ENCODE measurements at places on chromosomes 4 and X.

DNA sequence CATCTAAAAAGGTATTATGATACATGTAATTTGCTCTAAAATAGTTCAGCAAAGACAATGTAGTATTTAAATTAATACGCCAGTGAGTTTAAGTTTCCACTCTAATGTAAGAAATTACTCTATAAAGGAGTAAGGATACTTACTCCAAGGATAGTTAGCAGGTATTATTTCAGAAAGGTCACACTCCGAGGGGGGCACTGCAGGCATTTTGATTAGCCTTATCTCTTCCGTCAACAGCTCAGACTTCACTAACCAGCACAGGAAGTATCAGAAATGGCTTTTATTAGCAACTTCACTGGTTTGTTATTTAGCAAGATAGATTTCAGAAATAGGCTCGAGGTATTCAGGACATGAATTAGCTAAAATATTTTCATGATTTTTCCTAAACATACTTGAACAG lies 127.0 kb downstream of the COX18 start:
- no peak for DNase-seq

DNA sequence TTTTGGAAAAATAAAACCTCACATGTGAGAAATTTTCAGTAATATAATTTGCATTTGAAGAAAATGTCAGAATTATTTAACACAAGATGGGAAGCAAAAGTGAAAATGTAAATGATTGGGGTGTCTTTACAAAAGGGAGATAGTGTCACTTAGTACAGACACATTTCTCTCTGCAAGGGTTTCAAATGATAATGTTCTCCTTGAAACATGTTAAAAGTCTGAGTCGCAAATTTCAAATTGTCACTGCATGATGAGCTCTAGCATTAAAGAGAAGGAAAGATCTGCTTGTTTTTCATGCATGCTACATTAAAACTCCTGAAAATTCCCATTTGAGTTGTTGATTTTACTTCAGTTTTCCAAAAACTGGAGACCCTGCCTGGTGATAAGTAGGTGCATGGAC lies 122.0 kb upstream of the LDB2 start:
- no peak for DNase-seq

GRCh38 chr4:57233386-57233785 lies 123.2 kb upstream of the IGFBP7 start:
- DNase-seq: no peak

DNA sequence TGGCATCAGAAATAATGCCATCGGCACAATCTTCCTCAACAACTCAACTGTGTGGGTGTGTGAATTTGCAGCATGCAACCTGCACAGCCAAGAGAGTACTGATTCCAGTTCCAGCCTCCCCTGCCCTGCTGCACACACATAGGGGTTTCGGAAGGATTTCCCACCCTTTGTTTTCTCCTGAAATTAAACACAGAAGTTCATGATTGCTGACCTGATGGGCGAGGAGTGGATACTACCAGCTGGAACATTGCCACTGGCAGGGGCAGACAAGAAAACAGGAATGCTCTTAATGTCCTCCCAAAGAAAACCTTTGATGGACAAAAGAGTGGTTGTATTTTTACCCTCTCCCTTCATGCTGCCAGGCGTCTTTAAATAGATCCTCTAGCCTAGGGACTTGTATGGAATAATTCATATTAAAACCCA lies 4.8 kb downstream of the NDP start:
- DNase-seq: no peak

GRCh38 chrX:71128166-71128833 lies 9.9 kb downstream of the MED12 start:
- no peak for DNase-seq

DNA sequence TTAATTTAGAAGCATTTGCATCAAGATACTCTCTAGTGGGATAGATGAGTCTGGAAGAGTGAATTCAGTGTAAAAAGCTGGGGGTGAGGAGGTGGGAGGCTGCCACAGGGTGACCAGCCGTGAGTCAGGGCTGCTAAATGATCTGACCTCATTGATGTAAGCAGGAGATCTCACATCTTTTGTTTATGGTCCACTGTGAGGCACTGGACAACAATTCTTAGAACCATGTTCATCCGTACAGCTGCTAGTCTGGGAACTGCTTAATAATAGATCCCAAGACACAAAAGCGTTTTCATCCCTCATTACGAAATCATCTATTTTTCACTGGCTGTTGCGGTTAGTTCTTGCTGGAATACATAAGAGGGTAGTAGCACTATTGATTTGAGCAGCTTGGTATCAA lies 14.1 kb downstream of the KLF3 start:
- no peak for DNase-seq

- DNase-seq: no peak
Observed at GRCh38 chr4:18234108-18234507, 212.6 kb upstream of the LCORL start.

DNA sequence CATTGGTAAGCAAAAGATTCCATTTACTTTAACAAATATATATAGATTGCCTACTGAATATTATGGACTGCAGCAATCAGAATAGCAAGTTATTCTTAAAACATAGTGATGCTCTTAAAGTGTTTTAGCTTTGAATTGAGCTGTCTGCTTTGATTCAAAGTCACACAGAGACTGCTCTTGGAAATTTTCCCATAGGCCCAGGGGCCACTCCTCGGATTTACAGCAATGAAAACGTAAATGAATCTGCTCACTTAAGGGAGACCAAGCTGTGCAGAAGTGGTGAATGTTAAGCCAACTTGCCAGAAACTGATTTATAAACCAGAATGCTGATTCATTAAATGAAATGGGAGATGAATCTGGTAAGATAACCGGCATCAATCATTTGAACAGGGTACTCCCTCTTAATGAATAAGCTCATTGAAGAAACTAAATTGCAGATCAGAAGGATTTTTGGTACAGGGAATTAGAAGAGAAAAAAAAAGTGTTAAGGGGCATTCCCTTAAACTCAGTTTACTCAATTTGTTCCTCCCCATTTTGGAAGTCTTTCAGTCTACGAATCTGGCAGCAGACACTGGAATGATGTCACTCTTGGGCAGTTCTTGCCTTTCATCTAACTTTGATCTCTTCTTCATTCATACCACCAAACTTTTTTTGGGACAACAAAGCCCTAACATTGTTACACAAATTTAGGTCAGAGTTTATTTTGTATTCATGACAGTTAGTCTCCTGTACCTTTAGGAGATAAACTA lies 363.3 kb upstream of the MAGEB2 start:
- DNase-seq: no peak

All from activated CD4-positive, alpha-beta T cell treated with anti-CD3 and anti-CD28 coated beads, Interleukin-2, amount 50 U/mL, for 24 hours (primary cell).